SHP77 (cell line): ENCODE measurements at places on chromosomes 1 and 21.

DNA sequence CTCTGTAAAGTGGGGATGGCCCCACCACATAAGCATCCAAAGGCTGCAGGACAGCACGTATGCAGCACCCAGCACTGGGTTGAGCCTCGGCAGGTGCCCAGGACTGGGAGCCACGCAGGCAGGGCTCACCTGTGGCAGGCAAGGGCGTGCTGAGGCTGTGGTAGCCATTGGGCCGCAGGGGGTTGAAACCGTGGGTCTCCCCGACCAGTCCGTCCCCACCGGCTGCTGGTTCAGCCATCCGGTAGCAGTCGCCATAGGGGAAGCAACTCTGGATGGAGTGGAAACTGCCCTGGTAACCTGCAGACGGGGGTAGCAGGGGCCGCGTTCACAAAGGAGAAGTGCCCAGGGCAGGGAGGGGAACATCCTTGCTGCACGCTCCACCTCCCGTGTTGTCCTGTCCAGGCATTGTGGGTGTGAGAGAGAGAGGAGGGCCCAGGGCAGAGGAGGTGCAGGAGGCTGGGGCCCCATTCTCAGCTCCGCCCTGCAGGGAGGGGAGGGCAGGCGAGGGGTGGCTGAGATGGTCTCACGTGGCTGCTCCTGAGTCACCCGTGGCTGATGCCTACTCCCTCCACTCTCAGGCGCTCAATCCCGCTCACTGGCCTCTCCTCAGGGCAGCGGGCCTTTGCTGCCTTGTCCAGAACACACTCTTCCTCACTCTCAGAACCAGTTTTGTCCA, 49.9 kb downstream of the DMRTB1 start:
- no peak for DNase-seq

GRCh38 chr1:243363832-243364231, 108.0 kb downstream of the SDCCAG8 start:
- DNase-seq, result no peak

- DNase-seq, result no peak
These were observed 2.2 kb downstream of the MTARC1 start for GRCh38 chr1:220788900-220789299.

GRCh38 chr1:110189181-110189580, 20.9 kb upstream of the KCNC4 start:
- DNase-seq, result no peak
